ENCODE measurements at places on chromosomes 3 and 15. TPM values are rescaled to one million over a fixed set of nuclear protein-coding genes. Genes with fewer than 3 reads are reported as not detected.

GRCh38 chr15:36429707-36430106 is 149.7 kb upstream of the CDIN1 start:
- DNase-seq: no peak

DNA sequence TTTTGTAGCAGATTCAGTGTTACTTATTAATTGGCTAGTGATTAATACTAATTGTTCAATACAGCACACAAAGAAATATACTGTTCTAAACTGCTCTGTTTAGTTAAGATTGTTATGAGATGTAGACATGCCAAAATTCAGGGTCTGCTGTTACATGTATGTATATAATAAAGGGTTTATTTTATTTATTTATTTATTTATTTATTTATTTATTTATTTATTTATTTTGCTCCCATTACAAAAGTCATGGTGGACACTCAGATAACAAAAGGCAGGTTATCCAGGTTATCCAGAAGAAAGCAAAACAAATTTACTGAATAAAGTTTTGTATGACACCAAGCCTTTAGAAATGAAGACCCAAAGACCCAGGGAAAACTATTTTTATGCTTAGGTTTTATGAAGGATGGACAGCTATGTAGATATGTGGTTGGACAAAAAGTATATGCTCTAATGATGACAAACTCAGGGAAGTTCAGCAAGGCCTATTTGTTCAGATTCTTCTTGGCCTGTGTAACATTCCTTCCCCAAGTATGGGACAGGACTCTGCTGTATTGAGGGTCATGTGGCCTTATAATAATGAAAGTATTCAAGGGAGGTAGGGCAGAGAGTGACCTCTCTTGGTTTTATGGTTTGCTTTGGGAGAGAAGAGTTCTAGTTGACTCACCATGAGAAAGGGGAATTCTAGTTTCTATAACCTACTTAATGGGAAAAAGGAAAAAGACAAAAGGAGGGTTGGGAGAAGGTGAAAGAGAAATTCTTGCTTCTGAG is 1056.8 kb downstream of the ROBO2 start:
- DNase-seq: peak; percentile 38

DNA sequence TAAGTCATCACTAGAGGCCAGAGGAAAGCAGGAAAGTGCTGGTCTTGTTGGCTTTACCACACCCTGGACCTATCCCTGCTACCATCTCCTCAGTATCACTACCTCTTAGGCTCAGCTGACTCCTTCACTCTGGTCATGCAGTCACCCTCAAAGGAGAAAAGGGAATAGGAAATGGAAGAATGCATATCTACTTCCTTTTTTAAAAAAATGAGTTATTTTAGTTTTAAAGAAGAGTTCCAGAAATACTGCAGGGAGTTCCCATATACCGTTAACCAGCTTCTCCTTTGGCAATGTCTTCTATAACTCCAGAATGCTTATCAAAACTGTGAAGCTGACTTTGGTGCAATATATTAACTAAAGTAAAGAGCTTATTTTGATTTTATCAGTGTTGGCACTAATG is 688.6 kb downstream of the DIPK2A start:
- no peak for DNase-seq

IQCH gene
- total RNA-seq: 1.7 TPM

AGTR1 gene
- 0.03 TPM for total RNA-seq

- DNase-seq: no peak
Measured at GRCh38 chr3:171415070-171415469, 45.1 kb downstream of the TNIK start.

FBXW12 gene
- total RNA-seq: not detected

DNA sequence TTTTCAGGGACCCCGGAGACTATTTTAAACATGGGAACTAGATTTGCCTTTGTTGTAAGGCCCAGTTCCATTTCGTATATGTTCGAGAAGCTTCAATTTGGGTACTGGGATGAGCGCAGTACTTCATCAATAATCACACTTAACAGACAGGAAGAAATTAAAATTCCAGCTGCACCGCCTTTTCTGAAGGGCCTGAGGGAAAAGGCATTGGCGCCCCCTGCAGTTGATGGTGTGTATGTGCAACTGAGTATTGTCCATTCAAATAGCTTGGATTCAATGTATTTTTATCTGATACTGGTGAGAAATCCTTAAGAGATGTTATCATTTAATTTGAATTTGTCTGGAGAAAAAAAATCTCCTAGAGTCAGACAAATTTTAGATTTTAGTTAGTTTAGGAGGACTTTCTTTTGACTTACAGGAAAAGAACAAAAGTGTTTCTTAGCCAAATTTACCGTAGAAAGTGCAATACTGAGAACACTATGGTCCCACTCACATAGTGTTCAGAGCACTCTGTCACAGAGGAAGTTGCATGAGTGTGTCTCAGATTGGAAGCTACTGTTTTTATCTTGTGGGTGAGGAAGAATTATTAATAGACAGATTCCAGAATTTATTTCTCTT is 5.4 kb upstream of the ALDH1A2 start:
- peak; percentile 26 for DNase-seq

DNA sequence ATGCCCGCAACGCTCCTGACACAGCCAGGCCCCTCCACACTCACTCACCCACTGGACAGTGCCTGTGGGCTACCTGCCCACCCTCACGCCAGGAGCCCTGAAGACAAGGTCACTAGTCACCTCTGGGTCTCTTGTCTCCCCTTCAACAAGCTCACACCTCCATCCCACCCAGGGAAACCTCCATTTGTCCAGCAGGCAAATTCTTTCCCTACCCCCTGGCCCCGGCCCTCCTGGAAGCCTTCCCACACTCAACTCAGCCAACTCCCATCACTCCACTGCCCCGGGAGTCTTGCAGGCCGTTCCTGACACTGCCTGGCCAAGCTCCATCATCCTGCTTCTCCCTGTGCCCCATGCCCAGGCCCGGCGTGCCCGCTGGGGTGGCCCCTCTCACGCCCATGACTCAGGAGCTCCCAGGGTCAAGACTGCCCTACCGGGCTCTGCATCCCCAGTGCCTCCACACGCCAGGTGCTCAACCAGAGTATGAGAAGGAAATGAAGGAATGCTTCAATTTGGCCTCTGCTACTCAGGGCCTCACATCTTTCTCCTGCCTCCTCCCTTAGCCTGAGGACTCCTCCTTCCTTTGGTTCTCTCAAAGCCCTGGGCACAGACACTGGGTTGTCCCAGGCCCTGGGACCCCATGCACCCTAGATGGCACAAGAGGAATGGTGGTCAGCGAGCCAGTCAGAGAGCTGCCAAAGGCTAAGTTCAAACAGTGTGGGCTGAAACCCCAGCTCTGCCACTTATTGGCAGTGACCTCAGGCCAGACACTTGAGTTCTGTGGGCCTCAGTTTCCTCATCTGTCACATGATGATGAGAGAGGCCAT is 88.6 kb downstream of the SEC22A start:
- no peak for DNase-seq

GRCh38 chr3:179615458-179616173 is 11.0 kb downstream of the NDUFB5 start:
- no peak for DNase-seq

DNA sequence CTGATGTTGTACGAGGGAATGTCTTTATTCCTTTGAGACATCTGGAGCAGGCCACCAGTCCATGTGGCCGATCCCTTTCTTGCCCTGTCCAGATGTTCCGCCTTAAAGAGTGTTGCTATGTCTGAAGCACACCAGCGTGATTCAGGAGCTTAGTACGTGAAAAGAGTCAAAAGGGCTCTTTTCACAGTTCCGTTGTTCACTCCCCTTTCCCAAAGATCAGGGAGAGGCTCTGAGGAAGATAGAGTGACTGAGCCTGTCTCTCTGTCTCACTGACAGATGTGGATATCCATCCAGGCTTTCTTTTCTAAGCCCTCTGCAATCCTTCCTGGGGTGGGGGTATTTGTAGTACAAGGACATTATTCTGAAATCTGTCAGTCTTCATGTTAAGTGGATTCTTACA is 262.5 kb upstream of the LRTM1 start:
- no peak for DNase-seq

DNA sequence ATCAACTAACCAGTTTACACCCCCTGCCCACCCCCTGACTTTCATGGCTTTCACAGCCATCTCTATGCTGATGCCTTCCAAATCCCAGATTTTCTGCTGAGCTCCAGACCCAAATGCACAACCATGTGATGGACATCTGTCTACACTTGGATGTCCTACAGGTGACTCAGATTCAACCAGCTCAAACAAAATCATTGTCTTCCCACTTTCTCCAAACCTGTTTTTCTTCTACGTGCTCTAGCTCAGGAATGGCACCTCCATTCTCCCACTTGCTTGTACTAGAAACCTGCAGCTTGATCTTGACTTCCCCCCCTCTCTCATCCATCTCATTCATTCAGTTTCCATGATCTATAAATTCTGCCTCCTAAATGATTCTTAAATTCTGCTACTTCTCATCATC is 34.1 kb upstream of the RARRES1 start:
- DNase-seq: no peak
